Vagina (tissue), 2 donors: ENCODE measurements at places on chromosomes 6 and 20. TPM values are rescaled to one million over a fixed set of nuclear protein-coding genes. Genes with fewer than 3 reads are reported as not detected.

Gene SLC32A1
- not detected for total RNA-seq

Gene ISM1
- 14.5 TPM for total RNA-seq

Gene CDH22
- 1.7 TPM for total RNA-seq

Gene OR2H2
- total RNA-seq, result not detected

Gene TMEM217
- total RNA-seq, result not detected

DNA sequence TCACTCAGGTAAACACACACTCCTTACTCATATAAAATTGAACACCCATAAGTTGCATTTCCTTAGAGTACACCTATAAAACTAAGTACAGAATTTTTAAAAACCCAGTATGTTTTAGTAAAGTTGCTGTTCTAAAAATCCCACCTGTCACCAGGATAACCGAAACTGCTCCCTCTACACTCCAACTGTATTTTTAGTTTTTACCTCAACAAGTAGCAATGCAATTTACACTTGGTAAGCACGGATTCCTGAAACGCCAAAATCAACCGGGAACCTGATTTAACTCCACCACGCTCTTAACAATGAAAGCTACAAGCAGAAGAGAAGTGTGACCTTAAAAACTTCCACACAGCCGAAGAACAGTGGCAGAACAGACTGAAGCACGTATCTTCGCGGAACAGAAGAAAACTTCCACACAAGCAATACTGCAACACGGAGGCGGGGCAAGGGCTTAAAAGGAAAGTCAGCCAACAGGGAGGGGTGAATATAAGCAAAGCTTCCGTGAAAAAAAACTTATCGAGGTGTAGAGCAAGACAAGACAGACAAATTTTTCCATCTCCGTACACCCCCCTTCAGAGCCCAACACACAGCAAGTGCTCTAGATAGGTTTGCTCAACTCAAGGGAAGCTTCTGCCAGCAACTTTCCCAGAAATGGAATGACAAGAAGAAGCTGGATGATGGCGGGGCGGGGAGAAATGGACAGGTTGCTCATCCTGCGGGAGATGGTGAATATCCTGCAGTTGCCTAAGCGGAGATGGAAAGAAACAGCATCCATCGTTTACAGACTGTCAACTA lies 1.4 kb downstream of the STAU1 start:
- H3K4me1 ChIP-seq, result peaks cover 45% of the 10 kb centered on the region
- peak; percentile 89 for DNase-seq
- no peaks in the 10 kb centered on the region for H3K27me3 ChIP-seq
- peak overlapping the region; percentile 91 for H3K27ac ChIP-seq

- H3K4me1 ChIP-seq, result peaks cover 15% of the 10 kb centered on the region
- DNase-seq, result no peak
- H3K27ac ChIP-seq, result no peak overlapping the region
- H3K27me3 ChIP-seq, result no peaks in the 10 kb centered on the region
- H3K4me3 ChIP-seq, result no peak overlapping the region
- no peaks in the 10 kb centered on the region for H3K36me3 ChIP-seq
Measured at GRCh38 chr20:576156-576555, 32.6 kb upstream of the CSNK2A1 start.

- no peak overlapping the region for H3K27ac ChIP-seq
- H3K36me3 ChIP-seq, result no peaks in the 10 kb centered on the region
- no peaks in the 10 kb centered on the region for H3K27me3 ChIP-seq
- no peak for DNase-seq
- no peak overlapping the region for H3K4me3 ChIP-seq
Measured at GRCh38 chr6:135382182-135382628, 115.3 kb downstream of the AHI1 start.

- no peak for DNase-seq
- H3K27ac ChIP-seq, result no peak overlapping the region
- no peaks in the 10 kb centered on the region for H3K27me3 ChIP-seq
- no peak overlapping the region for H3K4me3 ChIP-seq
- H3K4me1 ChIP-seq, result no peaks in the 10 kb centered on the region
Measured at GRCh38 chr6:11598687-11599086, 61.1 kb downstream of the TMEM170B start.

- no peaks in the 10 kb centered on the region for H3K36me3 ChIP-seq
- H3K4me3 ChIP-seq, result no peak overlapping the region
- no peak for DNase-seq
- peaks cover 17% of the 10 kb centered on the region for H3K4me1 ChIP-seq
- no peaks in the 10 kb centered on the region for H3K27me3 ChIP-seq
- no peak overlapping the region for H3K27ac ChIP-seq
Measured at GRCh38 chr20:48186915-48187314, 401.6 kb upstream of the SULF2 start.

GRCh38 chr6:155050311-155050710 lies 55.2 kb downstream of the TIAM2 start:
- no peaks in the 10 kb centered on the region for H3K27me3 ChIP-seq
- no peak for DNase-seq
- H3K4me3 ChIP-seq, result no peak overlapping the region
- H3K4me1 ChIP-seq, result no peaks in the 10 kb centered on the region

DNA sequence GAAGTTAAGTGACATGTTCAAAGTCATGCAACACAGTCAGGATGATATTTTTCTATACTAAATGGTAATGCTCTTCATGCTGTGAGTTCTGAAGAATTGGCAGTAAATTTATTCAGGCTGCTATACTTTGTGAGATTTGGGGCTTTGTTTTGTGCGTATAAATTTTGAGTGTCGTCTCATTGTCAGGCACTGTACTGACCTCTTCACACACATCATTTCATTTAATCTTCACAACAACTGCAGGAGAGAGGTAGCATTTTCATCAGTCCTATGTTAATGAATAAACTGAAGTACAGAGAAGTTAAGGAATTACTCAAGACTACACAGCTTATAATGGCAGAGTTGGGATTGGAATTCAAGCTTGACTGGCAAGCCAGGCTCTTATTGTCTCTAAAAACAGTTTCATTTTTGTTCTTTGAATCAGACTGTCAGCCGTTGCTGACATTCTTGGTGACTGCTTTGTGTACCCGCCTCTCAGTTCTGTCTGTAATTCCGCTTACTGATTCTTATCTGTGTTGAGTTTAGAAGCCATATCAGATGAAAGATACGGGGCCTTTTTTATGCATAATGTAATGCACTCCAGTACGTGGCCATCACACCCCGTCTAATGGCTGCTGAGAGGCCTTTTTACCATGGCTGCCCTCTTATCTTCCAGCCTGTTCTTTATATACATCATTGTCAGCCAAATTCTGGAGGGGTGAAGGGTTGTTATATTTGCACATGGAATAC lies 274.9 kb downstream of the UTRN start:
- no peaks in the 10 kb centered on the region for H3K36me3 ChIP-seq
- no peak overlapping the region for H3K4me3 ChIP-seq
- peaks cover 7% of the 10 kb centered on the region for H3K4me1 ChIP-seq
- H3K27me3 ChIP-seq, result no peaks in the 10 kb centered on the region
- no peak overlapping the region for H3K27ac ChIP-seq

GRCh38 chr6:42197555-42198362 lies 3.0 kb upstream of the GUCA1B start:
- H3K27ac ChIP-seq, result peak overlapping the region; percentile 78
- no peak for DNase-seq
- peaks cover 45% of the 10 kb centered on the region for H3K4me1 ChIP-seq
- H3K4me3 ChIP-seq, result no peak overlapping the region
- no peaks in the 10 kb centered on the region for H3K27me3 ChIP-seq

DNA sequence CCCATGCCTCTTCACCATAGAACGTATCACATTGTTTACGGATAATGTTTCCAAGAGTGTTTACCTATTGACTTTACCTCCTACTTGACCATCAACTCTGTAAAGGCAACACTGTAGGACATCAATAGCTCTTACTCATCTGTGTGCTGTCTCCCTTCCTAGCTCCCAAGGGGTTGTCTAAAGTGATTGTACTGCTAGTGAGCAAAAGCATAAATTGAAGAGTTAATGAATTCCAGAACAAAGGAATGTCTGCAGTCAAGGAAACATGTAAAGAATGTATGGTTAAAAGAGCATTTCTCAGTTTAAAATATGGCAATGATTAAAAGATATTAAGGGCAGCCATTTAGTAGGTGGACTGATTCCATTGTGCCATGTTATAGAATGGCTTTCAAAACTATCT lies 985.4 kb downstream of the TBC1D32 start:
- H3K36me3 ChIP-seq, result no peaks in the 10 kb centered on the region
- H3K4me1 ChIP-seq, result no peaks in the 10 kb centered on the region
- DNase-seq, result no peak
- H3K27ac ChIP-seq, result no peak overlapping the region
- no peak overlapping the region for H3K4me3 ChIP-seq

- no peaks in the 10 kb centered on the region for H3K4me1 ChIP-seq
- no peak overlapping the region for H3K27ac ChIP-seq
- no peak overlapping the region for H3K4me3 ChIP-seq
- H3K36me3 ChIP-seq, result no peaks in the 10 kb centered on the region
- no peaks in the 10 kb centered on the region for H3K27me3 ChIP-seq
- DNase-seq, result no peak
Measured at GRCh38 chr6:121042766-121043165, 291.5 kb downstream of the TBC1D32 start.

DNA sequence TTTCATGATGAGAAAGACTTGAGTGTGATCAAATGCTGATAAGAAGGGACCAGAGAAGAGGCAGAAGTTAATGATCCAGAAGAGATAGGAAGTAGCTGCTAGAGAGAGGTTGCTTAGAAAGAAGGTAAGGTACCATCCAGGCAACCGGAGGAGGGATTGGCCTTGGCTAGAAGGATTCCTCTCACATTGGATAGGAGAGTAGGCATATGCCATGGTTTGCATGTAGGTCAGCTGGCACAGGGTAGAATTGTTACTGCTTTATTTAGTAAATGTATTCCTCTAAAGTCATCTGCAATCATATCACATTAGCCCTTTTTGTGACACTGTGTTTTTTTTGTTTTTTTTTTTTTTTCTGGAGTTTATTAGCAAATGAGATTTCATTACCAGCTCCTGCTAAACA lies 580.9 kb upstream of the FLRT3 start:
- no peak overlapping the region for H3K27ac ChIP-seq
- no peaks in the 10 kb centered on the region for H3K27me3 ChIP-seq
- H3K36me3 ChIP-seq, result no peaks in the 10 kb centered on the region
- no peak for DNase-seq
- no peak overlapping the region for H3K4me3 ChIP-seq

GRCh38 chr6:26215585-26216358 lies 128.5 kb downstream of the HFE start:
- no peak for DNase-seq
- H3K4me3 ChIP-seq, result peak overlapping the region; percentile 50
- no peaks in the 10 kb centered on the region for H3K36me3 ChIP-seq

GRCh38 chr20:63080811-63081210 lies 74.0 kb upstream of the BHLHE23 start:
- H3K4me3 ChIP-seq, result no peak overlapping the region
- H3K27ac ChIP-seq, result no peak overlapping the region
- no peaks in the 10 kb centered on the region for H3K4me1 ChIP-seq
- DNase-seq, result no peak
- H3K27me3 ChIP-seq, result no peaks in the 10 kb centered on the region
- no peaks in the 10 kb centered on the region for H3K36me3 ChIP-seq

DNA sequence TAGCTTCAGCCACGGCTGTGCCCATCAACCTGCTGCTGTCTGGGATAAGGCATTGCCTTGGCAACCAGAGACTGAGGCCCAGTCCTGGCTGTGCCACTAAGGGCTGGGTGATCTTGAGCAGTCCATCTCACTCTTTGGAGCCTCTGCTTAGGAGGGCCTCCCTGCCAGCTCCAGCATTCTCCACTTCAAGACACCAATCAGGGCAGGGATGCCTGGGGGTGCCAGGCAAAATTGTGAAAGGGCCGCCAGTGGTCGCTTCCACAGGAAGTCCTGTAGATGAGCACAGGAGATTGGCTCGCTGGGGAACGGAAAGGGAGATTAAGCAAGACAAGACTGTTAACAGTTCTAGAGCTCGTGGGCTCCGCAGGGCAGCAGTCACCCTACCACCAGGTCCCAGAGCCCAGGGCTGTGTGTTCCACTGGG lies at the start of gene RAB44:
Gene RAB44, plus strand, starts transcription at position 346 of the 423 bp plus-strand sequence. CDS start 6,410 bp downstream, outside the sequence.
- H3K27ac ChIP-seq, result no peak within 1 kb of the TSS
- no peak within 1 kb of the TSS for H3K4me3 ChIP-seq
- no peak for DNase-seq
- H3K27me3 ChIP-seq, result no peaks in the 10 kb centered on the region

GRCh38 chr20:1926237-1926636 lies 31.0 kb downstream of the SIRPA start:
- H3K4me1 ChIP-seq, result no peaks in the 10 kb centered on the region
- DNase-seq, result no peak
- H3K27me3 ChIP-seq, result no peaks in the 10 kb centered on the region
- H3K27ac ChIP-seq, result no peak overlapping the region

DNA sequence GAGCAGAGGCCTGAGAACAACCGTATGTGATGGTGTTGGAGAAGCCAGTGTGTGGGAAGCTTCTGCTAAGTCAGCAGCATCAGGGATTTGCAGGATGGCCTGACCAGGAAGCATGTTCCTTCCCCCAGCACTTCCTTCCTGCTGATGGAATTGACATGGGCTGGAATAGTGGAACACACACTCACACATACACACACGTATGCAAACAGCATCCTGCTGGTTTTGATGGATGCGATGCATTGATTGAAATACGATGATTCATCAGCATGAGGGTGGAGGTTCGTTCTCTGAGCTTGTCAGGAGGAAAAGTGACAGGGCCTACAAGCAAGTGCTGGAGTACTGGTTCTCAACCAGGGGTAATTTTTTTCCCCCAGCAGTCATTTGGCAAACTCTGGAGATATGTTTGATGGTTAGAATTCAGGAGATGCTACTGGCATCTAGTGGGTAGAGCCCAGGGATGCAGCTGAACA lies 229.1 kb downstream of the NFATC2 start:
- H3K4me1 ChIP-seq, result no peaks in the 10 kb centered on the region
- no peaks in the 10 kb centered on the region for H3K36me3 ChIP-seq
- H3K27me3 ChIP-seq, result no peaks in the 10 kb centered on the region
- DNase-seq, result no peak

DNA sequence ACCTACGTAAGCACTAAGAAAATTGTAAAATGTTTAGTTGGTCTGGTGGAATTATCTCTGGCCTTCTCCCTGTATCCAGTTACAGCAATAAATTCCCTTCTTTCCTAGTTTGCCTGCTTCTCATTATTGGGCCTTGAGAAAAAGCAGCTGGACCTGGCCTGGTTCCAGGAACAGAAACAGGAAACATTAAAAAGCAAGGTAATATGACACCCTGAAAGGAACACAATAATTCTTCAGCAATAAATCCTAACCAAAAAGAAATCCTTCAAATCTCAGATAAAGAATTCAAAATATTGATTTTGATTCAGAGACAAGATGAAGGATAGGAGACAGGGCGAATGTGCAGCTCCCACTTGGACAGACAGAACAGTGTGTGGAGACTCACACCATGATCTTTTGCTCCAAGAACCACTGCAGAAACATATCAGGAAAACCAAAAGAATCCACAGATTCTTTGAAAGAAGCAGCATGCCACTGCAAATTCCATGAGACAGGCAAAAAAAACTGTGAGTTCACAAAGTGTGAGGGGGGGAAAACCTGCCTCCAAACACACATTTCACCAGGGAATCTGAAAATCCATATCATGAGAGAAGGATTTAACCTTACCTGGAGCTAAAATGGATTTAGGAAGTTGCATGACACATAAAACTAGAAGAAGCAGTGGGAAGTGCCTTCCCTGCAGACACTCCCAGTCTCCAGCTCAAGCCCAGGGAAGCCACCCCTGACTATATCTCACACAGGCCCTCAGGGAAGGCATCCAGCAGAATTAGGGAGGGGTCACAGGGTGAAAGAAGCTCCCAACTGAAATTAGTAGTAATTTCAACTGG lies 28.9 kb downstream of the TREM1 start:
- no peaks in the 10 kb centered on the region for H3K4me1 ChIP-seq
- H3K36me3 ChIP-seq, result no peaks in the 10 kb centered on the region
- no peak overlapping the region for H3K4me3 ChIP-seq
- no peaks in the 10 kb centered on the region for H3K27me3 ChIP-seq
